ENCODE measurements at places on chromosomes 4 and X. TPM values are rescaled to one million over a fixed set of nuclear protein-coding genes. Genes with fewer than 3 reads are reported as not detected.
A peak's percentile ranks its signal among the peaks of the same experiment; 100 is the strongest.

The P2RY10 gene
- not detected for total RNA-seq

GRCh38 chr4:115781528-115782146 is 668.2 kb upstream of the NDST4 start:
- no peaks in the 10 kb centered on the region for H3K36me3 ChIP-seq
- H3K4me1 ChIP-seq, result no peaks in the 10 kb centered on the region
- H3K27me3 ChIP-seq, result no peaks in the 10 kb centered on the region

- no peak overlapping the region for H3K27ac ChIP-seq
- no peaks in the 10 kb centered on the region for H3K4me1 ChIP-seq
- no peaks in the 10 kb centered on the region for H3K27me3 ChIP-seq
- no peak overlapping the region for H3K4me3 ChIP-seq
- no peak for DNase-seq
Observed at GRCh38 chr4:40434126-40434687, 99.1 kb downstream of the CHRNA9 start.

- no peaks in the 10 kb centered on the region for H3K36me3 ChIP-seq
- peaks cover 17% of the 10 kb centered on the region for H3K4me1 ChIP-seq
- no peak for DNase-seq
- no peaks in the 10 kb centered on the region for H3K27me3 ChIP-seq
Observed at GRCh38 chr4:25310066-25310802, 2.3 kb upstream of the ZCCHC4 start.

DNA sequence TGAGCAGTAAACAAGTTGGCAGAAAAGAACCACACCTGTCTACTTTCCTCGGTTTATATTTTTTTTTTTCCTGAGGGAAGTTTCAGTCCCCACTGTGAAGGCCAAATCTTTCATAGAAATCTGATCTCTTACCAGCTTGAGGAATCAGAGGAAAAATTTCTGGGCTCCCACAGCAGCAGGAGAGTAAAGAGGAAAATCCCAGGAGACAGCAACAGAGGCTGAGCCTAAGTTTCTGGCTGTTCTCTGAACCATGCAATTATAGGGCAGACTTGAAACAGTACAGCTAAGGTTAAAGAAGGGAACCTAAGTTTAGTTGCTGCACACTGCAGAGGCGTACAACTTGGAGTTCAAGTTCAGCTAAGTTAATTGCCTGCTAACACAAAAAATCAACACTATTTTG is 1090.9 kb upstream of the INTU start:
- no peaks in the 10 kb centered on the region for H3K27me3 ChIP-seq
- no peak overlapping the region for H3K4me3 ChIP-seq
- no peak for DNase-seq
- H3K36me3 ChIP-seq, result no peaks in the 10 kb centered on the region
- H3K4me1 ChIP-seq, result no peaks in the 10 kb centered on the region
- no peak overlapping the region for H3K27ac ChIP-seq

DNA sequence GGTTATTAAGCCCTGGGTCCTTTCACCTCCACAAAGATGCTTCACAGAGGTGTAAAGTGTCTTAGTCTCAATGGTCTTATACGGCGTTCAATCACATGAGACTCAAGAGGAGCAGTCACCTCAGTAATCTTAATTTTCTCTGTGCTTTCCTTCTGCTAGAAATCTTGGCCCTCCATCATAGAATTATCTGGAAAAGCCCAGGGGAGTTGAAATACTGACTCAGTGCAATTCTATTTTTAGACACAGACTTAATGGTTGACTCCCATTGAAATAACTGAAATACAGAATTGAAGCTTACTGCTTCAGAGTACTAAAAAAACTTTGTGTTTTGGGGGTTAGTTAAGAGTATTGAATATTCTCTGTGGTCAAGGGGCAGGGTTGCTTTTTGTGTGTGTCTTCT is 94.5 kb upstream of the IL15 start:
- no peaks in the 10 kb centered on the region for H3K4me1 ChIP-seq
- H3K36me3 ChIP-seq, result no peaks in the 10 kb centered on the region
- H3K27me3 ChIP-seq, result no peaks in the 10 kb centered on the region
- no peak overlapping the region for H3K27ac ChIP-seq

- no peak overlapping the region for H3K4me3 ChIP-seq
- no peak for DNase-seq
- no peaks in the 10 kb centered on the region for H3K4me1 ChIP-seq
- no peak overlapping the region for H3K27ac ChIP-seq
- H3K36me3 ChIP-seq, result no peaks in the 10 kb centered on the region
Observed at GRCh38 chr4:31291238-31291637, 571.1 kb downstream of the PCDH7 start.

- no peaks in the 10 kb centered on the region for H3K4me1 ChIP-seq
- no peak overlapping the region for H3K4me3 ChIP-seq
- DNase-seq, result no peak
- H3K27ac ChIP-seq, result no peak overlapping the region
- no peaks in the 10 kb centered on the region for H3K36me3 ChIP-seq
- H3K27me3 ChIP-seq, result no peaks in the 10 kb centered on the region
Observed at GRCh38 chrX:150165776-150166610, 197.1 kb upstream of the MAMLD1 start.

DNA sequence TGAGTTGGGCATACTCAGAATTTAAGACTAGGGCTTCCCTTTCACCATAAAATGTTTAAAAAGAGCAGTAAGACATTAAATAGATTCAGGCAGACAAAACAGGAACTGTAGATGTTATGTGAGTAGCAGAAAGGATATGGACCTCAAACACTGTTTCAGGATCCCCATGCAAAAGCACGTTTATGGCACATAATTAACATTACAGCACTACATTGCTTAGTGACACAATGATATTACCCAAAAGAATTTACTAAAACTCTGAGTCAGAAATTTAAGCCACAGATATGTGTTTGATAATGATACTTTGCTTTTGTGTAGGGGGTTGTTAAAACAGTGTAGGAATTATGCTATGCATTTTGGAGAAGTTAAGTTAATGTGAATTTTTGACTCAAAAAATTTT is 266.3 kb downstream of the PDGFC start:
- no peaks in the 10 kb centered on the region for H3K36me3 ChIP-seq
- H3K27ac ChIP-seq, result no peak overlapping the region
- no peaks in the 10 kb centered on the region for H3K27me3 ChIP-seq
- DNase-seq, result peak; percentile 74

The ARL9 gene
- total RNA-seq, result 1.2 TPM

GRCh38 chr4:107714256-107714655 is 5.8 kb downstream of the PAPSS1 start:
- H3K27ac ChIP-seq, result no peak overlapping the region
- DNase-seq, result no peak
- H3K36me3 ChIP-seq, result no peaks in the 10 kb centered on the region
- H3K27me3 ChIP-seq, result no peaks in the 10 kb centered on the region
- H3K4me1 ChIP-seq, result peaks cover 14% of the 10 kb centered on the region
- no peak overlapping the region for H3K4me3 ChIP-seq

Data from astrocyte (in vitro differentiated cells and primary cell).